ENCODE measurements at places on chromosomes 7 and 10.

DNA sequence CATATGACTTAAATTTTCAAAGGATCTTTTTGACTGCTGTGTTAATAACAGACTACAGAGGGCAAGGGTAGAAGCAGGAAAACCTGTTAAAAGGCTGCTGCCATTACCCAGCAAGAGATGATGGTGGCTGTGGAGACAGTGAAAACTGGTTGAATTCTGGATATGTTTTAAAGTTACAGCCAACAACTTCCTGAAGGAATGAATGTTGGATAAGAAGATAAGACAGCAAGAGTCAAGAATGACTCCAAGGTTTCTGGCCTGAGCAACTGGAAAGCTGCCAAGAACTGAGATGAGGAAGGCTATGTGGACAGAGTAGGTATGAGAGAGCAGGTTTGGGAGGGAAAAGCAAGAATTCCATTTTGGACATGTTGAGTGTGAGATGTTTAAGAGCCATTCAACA is 19.1 kb downstream of the CNOT4 start:
- DNase-seq = no peak

DNA sequence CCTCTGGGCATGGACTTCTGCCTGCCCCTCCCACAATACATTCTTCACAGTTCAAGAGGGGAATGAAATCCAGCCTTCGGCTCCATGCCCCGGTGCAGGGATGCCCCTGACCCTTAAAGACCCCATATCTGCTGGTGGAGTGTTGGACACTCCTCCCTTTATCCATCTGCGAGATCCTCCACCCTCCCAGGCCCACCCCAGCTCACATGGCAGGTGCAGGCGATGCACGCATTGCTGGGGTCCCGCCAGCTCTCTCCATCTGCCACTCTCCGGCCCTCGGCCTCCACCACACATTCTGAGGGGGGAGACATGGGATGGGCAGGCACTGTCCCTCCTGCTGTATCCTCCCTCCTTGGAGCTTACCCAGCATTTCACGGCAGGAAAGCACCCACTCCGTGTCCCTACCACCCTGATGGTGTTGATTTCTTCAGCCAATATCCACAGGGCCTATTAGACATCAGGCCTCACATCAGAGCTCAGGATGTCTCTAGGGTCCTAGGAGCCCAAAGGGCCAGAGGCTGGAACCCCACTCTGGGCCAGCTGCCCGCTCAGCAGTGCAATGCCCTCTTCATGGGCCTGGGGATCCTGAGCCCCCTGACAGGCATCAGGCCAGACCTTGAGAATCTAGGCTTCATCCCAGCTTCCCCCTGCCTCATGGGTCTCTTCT is 18.3 kb downstream of the ATP6V1F start:
- no peak for DNase-seq

- DNase-seq = no peak
Measured at GRCh38 chr10:11135709-11136108, 118.0 kb downstream of the CELF2 start.

GRCh38 chr7:47751043-47751442 is 169.1 kb upstream of the TNS3 start:
- DNase-seq = no peak

GRCh38 chr7:1224086-1224716 is 8.5 kb upstream of the UNCX start:
- no peak for DNase-seq

GRCh38 chr7:77209479-77210139 is 10.0 kb upstream of the FGL2 start:
- DNase-seq = no peak

DNA sequence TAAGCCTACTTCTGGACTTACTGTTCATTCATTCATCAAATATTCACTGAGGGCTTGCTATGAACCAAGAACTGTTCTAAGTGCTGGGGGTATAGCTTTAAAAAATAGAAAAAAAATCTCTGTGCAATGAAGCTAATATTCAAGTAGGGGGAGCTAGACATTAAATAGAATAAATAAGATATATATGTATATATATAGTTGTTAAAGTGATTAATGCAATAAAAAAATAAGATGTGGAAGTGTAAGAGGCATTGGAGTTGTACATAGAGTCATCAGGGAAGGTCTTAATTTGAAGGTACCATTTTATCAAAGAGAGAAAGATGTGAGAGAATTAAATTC is 181.2 kb upstream of the AGR3 start:
- no peak for DNase-seq

GRCh38 chr7:69762821-69763352 is 164.6 kb downstream of the AUTS2 start:
- no peak for DNase-seq

DNA sequence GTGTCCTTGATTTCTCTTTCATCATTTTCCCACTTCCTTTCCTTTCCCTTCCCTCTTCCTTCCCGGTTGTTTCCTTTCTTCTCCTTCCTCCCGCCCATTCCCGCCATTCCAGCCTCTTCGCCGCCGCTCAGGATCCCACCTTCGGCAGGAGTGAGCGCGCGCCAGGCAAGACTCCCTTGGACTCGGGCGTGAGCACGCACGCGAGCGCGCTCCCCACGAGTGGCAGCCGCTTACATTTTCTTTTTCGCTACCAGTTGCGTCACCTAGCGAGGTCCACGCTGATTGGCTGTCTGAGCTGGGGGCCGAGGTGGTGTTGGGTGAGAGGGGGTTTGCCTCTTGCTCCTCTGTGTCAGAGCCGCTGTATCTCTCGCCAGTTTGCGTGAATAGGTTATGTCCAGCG is 11.8 kb downstream of the ZAN start:
- no peak for DNase-seq

DNA sequence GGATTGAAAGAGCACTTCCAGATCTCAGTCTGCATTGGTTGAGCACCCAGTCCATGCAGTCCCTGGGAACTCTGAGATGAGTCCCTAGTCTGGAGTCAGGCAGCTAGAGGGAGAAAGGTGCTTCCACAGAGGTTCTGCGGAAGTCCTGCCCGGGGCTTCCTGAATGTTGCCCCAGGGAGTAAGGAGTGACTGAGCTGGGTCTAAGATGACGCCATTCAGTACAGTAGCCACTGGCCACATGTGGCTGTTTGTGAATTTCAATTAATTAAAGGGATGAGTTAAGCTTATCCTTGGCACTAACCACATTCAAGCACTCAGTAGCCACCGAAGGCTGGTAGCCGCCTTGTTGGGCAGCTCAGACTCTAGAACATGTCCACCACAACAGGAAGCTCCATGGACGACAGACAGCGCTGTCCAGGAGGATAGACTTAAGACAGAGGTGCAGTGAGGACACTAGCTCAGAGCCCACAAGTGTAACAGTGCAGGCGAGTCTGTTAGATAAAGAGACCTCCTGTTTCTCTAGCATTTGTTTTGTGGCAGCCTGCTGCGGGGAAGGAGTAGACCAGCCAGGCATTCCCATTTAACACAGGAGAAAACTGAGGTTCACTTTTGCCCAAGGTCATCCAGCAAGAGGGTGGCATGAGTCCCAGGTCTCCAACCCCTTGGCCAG is 101.6 kb upstream of the PPIF start:
- no peak for DNase-seq

All from iPS DF 6.9 (cell line).